ENCODE measurements at places on chromosomes 2 and 18.

- no peak for DNase-seq
These were observed 148.1 kb downstream of the EML6 start for GRCh38 chr2:54871457-54872107.

DNA sequence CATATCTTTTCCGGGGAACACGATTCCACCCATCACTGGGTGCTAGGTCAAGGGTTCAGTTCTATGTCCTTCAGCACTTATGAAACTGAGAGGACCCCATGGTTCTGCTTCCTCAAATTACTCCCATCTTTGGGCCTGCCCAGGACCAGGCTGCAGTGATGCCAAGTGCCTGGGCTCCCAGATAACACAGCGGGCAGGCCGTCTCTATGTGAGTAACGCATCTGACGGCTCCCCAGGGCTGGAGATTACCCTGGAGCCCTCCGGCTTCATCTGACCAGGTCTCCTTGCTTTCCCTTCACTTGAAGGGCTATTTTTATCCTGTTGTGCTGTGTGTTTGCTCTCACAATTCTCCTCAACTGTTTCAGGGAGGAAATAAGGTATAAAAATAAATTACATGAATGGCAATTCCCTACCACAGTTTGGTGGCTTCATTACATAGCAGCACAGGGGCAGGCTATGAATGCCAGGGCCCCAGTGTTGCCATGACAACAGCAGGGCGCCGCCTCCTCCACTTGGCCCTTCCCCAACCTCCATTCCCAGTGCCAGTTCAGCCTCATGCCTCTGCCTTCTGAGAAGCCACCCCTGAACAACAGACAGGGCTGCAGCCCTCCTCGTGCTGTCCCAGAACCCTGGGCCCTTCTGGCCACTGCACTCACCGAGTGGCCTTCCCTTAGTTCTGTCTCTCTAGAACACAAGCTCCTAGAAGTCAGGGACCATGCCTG lies 25.4 kb upstream of the TMEM131 start:
- DNase-seq: no peak

- no peak for DNase-seq
These were observed 82.7 kb downstream of the TANC1 start for GRCh38 chr2:159051133-159051532.

DNA sequence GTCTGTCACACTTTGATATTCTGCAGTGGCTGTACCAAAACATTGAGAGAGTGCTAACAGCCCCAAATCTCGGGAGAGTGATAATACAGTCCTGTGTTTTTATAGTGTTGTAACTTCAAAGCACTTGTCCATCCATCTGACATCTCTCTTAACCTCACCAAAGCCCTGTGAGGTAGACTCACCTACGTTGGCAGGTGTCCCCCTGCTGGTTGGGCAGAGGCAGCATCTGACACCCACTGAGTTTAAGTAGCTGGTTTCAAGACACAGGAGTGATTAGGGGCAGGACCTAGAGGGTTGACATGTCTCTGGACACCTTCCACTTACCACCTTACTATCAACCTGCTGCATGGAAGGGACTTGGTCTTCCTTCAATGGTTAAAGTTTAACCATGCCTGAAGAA lies 22.9 kb downstream of the COLEC12 start:
- no peak for DNase-seq

GRCh38 chr2:144824306-144825080 lies 304.6 kb upstream of the ZEB2 start:
- no peak for DNase-seq

- DNase-seq: no peak
These were observed 57.1 kb downstream of the ZFP36L2 start for GRCh38 chr2:43169099-43169945.

DNA sequence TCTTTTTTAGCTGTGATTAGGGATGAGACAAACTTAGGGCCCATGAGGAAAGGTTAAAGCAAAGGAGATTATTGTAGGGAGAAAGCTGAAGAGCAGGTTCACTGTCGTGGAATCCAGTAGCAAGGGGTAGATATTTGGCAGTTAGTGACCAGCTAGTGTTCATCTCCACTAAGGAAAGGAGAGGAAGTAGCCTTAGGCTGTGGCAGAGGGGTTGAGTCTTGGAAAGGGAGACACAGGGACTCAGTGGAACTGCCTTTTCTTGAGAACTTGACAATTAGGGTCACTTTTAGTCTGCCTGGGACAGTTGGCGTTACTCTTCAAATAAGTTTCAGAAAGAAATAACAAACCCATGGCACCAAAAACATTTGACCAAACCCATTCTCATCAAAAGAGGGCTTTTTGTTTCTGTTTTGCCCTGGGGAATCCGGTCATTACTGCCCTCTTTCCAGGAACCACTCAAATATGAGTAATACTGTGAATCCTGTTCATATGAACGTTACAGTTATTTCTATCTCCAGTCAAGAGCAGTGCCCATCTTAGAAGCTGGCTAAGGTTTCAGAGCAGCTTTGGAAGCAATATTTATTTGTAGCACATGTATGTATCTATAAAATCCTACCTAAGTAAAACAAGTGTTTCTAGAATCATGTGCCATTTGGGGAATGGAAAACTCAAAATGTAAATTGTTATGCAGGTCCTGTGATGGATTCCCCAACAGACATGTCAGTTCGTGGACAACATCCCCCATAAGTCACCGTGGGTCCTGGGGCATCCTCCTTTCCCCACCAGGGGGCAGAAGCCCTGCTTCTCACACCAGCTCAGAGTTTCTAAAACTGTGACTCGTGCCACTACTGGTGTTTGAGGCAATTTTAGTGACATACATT lies 77.3 kb upstream of the PHLPP1 start:
- peak; percentile 3 for DNase-seq

- no peak for DNase-seq
These were observed 20.8 kb upstream of the MGAT5 start for GRCh38 chr2:134232868-134233727.

DNA sequence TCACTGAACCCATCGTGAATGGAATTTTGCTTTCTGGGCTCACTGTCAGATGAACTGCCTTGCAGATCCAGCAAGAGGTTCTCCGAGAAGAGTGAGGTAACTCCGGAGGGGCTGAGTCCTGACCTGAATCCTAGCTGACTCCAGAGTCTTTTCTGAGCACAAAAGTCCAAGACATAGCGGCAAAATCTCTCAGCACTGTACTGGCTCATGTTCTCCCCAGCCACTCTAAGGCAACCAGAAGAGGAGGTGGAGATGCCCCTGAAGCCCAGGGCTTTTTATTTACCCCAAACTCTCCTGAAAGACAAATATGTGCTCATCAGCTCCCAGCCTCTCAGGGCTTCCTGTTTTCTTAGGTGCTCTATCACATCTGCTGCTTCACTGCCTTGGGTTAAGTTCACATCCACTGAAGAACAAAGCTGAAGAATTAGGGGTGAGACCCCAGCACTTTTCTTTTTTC lies 221.8 kb downstream of the MREG start:
- no peak for DNase-seq

DNA sequence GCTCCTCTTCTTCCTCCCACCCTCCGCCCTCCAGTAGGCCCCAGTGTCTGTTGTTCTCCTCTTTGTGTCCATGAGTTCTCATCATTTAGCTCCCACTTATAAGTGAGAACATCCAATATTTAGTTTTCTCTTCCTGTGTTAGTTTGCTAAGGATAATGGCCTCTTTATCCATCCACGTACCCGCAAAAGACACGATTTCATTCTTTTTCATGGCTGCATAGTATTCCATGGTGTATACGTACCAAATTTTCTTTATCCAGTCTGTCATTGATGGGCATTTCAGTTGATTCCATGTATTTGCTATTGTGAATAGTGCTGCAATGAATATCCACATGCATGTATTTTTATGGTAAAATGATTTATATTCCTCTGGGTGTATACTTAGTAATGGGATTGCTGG lies 82.2 kb downstream of the COPS8 start:
- DNase-seq: no peak

DNA sequence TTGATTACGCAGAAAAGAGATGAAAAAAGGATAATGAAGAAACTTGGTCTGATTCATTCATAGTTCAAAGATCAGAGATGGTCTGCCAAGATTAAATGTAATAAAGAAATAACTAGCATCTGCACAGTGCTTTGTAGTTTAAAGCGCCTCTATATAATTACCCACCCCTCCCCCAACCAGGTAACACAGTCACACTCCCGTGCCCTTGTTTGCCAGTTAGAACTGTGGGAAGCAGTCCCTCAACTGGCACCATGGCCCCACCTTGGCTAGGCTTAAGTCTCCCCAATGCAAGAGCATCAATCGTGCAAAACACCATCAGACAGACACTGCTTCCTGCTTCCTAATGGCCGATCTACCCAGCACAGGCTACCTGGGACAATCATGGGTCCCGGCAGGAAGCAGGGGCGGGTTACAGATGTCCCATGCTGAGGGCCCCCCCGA lies 11.6 kb downstream of the ADCY3 start:
- no peak for DNase-seq

- no peak for DNase-seq
These were observed 165.4 kb downstream of the TCF4 start for GRCh38 chr18:55422456-55423180.

DNA sequence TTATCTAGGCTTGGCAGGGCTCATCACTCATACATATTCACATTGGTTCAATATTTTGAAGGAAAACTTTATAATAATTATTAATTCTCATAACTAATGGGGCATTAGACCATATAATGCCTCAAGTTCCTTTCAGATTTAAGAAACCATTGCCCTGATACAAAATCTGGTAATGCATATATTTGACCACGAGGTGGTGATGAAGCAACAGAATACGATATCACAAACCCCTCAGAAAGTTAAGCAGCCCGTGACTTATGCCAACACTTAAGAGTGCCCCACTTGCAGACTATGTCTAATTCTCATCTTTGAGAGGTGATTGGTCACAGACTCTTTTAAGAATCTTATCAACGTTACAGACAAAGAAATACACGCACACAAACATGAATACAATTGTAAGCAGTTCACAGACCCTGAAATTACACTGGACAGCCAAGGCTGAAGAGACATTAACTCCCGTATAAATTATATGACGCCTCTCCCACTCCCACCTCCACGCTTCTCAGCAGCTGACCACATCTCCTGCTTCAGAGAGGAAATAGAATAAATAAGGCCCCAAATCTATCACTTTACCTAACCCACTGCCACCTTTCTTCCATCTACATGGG lies 20.7 kb upstream of the DNAH6 start:
- peak; percentile 55 for DNase-seq

GRCh38 chr2:237000481-237000880 lies 85.2 kb upstream of the COPS8 start:
- no peak for DNase-seq

DNA sequence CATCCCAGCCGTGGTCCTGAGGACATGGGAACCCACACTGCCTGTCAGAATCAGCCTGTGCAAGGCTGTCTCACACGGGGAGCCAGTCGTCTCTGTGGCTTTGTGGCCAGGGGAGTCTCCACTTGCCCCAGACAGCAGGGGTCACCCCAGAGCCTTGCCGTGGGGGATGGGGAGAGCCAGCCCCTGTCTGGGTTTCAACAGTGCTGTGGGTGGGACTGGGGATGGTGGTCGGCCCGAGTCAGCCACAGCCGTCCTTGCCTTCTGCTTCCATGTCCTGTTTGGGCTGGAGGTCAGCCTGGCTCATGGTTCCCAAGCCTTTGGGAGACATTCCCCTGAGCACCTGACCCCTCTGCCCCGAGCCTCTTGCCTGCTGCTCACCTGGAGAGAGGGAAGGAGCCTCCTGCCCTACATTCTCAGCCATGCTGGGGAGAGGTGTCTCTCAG lies 19.6 kb downstream of the GPR35 start:
- no peak for DNase-seq

- no peak for DNase-seq
These were observed 22.0 kb upstream of the POLR1B start for GRCh38 chr2:112520234-112520783.

- no peak for DNase-seq
These were observed 272.5 kb downstream of the GALR1 start for GRCh38 chr18:77522051-77522675.

GRCh38 chr2:118847762-118848172 lies 319 bp upstream of the EN1 start:
- no peak for DNase-seq

DNA sequence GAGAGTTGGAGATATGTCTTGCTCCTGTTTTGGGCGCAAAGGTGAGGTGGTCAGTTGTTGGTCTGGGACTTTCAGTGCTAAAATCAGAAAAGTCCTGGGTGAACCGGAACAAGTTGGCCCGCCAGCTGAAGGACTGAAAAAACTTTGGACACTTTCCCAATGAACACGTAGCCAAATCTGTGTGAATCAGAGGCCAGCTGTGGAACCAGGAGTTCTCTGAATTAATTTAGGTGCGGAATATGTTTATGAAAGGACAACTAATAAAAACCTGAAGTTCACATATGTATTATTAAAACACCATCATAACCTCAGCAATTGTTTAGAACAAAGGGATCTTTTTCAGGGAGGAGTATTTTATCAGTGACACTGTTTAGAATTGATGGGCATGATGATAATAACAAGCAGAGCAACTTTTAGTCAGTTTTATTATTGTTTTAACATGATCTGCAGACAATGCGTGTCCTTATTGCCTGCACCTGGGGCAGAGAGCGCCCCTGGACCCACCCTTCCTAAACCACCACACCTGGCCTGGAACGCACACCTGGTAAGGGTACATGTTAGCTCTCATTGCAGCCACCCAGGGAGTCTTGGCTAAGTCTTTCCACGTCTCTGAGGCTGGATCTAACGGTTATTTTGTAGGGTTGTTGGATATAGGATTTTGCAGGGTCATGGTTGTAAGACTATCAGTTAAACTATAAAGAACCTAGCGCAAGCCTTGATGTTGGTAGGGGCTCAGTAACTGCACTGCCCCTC lies 9.9 kb upstream of the ODC1 start:
- no peak for DNase-seq

DNA sequence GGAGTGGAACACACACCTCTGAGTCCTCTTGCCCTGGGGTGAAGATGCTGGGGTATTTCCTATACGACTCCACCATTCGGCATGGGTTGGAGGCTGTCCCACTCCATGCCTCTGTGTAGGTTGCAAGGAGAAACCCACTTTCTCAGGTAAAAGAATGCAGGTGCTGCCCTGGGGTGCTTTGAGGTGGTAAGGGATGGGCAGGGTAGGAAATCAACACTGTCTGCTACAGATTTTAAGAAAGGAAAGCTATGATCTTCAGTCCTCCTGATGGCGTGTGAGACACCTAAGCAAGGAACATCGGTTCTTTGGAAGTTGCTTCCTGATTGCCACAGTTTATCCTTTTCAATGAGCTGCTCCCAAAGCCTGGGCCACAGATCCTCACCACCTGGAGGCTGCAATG lies 209.2 kb downstream of the NCK2 start:
- no peak for DNase-seq

DNA sequence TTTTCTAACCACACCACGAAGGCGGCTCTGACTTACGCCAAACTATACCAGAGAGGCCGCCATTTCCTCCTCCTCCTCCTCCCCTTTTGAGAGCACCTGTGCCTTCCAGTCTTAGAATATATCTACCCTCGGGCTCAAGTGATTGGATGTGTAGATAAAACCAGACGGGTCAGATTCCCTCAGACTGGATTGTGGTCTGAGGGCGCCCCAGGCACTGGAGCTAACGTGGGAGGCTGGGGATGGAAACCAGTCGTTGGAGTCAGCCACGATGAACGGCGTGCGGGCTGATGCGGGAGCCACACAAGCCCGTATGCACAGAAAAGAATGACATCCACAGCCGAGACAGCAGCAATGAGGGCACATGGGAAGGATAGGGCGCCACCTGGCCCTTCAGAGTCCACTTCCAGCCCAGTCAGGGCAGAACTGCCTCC lies 12.3 kb upstream of the ODC1 start:
- DNase-seq: no peak

Measured in SK-N-MC (cell line).